ENCODE measurements at places on chromosomes 5 and 9.

DNA sequence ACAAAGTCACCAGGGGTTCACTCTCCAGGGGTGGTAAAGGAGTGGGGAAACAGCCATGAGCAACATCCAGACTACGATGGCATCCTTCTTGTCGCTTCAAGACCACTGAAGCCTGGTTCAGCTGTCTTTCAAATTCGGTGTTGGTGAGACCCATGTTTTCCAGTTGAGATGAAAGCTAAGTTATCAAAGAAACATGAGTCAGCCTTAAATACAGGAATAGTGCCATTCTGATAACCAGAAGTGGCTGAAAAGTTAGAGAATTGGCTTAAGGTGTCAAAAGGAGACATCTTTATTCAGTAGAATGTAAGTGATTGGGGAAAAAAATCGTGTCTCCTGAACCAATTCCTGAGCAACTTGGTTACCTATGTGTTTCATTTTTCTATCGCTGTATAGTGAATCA, 7.0 kb upstream of the CARD19 start:
- no peak for DNase-seq

- DNase-seq: no peak
These were observed 625.3 kb upstream of the DMAC1 start for GRCh38 chr9:8424786-8425410.

GRCh38 chr9:130451509-130452388, 7.0 kb downstream of the ASS1 start:
- peak; percentile 95 for DNase-seq

DNA sequence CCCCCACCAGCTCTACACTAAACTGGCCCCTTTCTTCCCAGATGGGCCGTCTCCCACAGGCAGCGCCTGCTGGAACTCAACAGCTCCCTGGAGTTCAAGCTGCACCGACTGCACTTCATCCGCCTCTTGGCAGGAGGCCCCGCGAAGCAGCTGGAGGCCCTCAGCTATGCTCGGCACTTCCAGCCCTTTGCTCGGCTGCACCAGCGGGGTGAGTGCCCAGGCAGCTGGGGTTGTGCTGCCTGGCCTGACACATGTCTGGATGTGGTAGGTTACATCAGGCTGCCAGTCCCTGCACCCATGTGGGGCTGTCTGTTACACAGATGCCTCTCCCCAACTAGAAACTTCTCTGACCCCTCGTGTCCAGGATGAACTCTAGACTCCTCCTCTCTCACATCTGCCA, 9.8 kb downstream of the NHP2 start:
- no peak for DNase-seq

All from fibroblast of skin of right quadriceps (primary cell).